HT-29 (cell line): ENCODE measurements at places on chromosomes 2 and 18.
A peak's percentile ranks its signal among the peaks of the same experiment; 100 is the strongest.

DNA sequence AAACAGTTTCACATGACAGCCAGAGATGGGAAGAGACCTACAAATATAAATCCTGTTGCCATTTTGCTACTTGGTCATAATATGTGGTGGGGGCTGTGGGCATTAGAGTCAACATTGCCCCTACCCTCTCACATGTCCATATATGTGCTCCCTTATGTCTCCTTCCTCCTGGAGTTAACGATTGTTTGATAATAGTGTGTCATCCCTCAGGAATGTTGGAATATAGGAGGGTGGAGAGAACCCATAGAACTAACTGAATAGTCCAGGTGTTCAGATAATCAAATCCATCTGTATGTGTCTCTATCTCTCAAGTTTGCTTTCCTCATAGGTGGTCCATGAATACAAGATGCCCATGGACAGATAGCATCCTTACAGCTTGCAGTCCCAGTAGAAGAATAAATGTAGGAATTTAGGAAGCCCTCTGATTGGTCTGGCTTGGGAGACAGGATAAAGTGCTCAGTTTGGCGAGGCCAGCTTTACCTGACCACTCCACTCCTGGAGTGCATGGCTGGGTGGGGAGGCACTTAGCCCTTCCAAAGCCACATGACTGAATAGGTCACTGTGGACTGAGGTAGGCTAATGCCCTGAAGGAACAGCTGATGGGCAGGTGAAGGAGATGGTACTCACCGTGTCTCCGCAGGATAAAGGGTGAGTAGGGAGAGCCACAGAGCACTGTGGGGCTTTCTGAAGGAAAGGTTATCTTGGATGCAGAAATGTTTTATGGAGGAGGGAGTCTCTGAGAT is 166.9 kb downstream of the CDCA7 start:
- DNase-seq, result peak; percentile 80

- no peak for DNase-seq
These were observed 43.0 kb downstream of the FBXO48 start for GRCh38 chr2:68423966-68424650.

DNA sequence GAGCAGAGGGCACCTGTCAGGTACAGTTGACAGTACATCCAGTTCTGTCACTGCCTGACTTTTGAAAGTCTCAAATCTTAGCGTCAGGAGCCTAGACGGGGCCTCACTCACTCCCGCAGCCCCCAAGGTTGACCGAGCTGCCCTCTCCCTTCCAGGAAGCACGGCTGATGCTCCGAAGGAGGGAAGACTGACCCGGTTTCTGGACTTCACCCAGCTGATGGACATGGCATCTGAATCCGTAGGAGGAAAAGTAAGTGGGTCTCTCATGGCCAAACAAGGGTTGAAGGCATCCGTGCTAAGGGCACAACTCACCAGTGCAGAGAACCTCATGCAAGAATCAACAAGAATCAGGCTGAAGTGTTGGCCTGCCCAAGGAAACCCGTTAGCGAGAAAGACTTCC is 12.9 kb downstream of the ALLC start:
- no peak for DNase-seq

DNA sequence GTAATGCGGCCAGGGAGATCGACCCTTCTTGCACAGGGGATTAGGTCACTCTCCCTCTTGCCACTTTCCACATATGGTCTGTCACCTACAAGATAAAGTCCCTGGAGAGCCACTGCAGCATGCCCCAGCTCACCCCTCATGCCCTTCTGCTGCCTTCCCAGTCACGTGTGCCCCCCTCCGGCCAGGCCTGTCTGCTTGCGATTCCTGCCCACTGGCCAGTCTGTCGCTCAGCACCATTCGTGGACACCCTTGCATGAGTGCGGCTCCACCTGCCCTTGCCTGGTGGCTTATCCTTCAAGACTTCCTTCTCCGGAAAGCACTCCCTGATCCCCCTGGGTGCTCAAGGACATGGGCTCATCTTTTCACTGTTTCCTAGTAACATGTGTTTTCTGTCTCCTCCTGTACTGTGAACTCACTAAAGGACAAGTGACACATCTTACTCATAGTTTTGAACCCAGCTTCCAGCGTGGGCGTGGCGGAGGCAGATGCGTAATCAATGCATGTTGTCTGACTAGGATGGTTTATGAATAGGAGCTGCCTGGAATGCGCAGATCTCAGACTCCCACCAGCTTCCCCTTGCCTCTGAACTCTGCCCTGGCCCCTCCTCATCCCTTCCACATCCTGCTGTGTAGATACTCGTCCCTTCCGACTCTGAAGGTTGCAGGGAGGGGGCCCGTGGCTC is 7.8 kb upstream of the NT5DC4 start:
- DNase-seq, result no peak

GRCh38 chr2:164205347-164205746 is 415.9 kb downstream of the GRB14 start:
- DNase-seq, result no peak

GRCh38 chr2:128781585-128782385 is 463.1 kb upstream of the HS6ST1 start:
- DNase-seq, result no peak

DNA sequence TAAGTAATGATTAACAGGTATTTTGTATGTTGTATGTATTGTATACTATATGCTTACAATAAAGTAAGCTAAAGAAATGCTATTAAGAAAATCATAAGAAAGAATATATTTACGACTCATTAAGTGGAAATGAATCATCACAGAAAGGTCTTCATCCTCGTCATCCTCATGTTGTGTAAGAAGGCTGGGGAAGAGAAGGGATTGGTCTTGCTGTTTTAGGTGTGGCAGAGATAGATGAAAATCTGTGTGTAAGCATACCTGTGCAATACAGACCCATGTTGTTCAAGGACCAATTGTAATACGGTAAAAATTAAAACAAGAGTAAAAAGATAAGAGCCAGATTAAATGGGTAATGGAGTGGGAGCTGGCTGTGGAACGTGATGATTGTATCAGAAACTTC is 16.6 kb downstream of the SLC35F5 start:
- DNase-seq, result no peak

DNA sequence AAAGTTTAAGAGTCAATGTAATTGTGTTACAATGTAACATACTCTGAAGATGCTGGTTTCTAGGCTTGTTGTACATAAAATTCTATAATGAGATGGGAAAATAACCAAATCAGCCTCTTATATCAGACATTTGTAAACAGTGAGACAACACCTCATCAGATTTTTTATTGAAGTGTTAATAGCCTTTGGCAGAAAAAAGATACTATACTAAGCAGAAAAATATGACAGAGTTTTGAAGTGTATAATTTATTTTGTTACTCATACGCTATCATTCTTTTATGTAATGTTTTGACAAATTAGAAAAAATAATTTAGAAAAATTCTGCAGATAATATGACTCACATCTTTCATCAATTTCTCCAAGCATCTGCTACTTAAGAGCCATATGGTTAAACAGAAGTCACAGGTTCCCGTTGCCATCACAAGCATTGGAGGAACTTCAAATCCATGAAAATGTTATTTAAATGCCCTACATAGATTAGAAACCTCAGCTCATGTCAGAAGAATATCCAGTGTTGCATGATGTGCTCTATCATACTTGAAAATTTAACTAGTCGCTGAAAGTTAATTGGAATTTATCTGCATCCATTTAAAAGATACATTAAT is 535.4 kb downstream of the LRP1B start:
- DNase-seq, result no peak

DNA sequence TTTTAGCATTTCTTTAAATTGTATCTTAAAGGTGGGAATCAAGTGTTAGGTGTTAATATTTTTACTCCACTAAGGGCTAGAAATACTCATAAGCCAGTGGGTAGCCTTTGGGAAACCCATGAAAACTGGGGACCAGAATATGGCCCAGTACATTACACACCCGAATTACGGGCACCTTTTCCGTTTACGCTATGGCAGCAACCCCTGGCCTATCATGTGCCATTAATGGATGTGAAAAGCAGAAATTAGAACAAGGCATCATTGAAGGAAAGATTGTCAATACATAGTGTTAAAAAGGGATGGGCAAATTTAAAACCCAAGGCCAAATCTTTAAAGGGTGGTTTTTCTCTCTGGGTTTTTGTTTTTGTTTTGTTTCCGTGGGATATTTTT is 781 bp downstream of the FARP2 start:
- peak; percentile 48 for DNase-seq

DNA sequence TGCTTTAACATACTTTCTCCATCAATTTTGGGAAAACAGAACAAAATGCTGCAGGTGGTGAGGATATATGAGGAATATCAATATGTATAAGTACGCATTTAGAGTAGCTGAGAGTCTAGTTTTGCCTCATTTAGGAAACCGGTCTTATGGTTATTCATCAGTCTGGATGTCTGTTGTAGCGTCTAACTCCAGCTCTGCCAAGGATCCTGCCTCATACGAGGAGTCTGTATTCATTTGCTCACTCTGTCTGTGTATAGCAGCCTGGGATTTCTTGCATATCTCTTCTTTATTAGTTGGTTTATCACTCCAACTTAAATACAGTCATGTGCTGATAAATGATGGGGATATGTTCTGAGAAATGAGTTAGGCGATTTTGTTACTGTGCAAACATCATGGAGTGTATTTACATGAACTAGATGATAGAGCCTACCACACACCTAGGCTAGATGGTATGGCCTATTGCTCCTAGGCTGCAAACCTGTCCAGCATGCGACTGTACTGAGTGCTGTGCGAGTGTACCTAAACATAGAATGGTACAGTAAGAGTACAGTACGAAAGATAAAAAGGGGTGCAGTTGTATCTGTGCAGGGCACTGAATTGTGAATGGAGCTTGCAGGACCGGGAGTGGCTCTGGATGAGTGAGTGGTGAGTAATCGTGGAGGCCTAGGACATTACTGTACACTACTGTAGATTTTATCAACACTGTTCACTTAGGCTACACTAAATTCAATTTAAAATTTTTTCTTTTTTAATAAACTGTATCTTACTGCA is 148.1 kb downstream of the ZNF407 start:
- DNase-seq, result peak; percentile 32

- DNase-seq, result peak; percentile 17
These were observed 89.8 kb downstream of the HS6ST1 start for GRCh38 chr2:128228894-128229293.

DNA sequence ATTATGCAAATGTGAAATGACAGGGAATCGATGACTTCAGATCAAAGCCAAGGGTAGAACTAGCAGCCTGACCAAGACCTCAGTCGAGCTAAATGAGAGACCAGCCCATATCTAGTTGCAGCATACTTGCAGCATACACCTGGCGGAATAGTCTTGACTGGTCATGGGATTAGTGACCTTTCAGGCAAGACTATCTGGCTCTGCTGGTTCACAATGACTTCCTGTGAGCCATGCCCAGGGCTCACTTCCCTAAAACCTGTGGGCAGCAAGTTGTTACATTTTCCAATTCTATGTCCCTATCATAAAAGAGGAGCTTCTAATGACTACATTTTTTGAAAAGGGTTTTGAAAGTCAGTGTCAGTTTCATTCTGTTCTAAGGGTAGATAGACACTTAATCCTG is 1624.9 kb upstream of the CELF4 start:
- no peak for DNase-seq

DNA sequence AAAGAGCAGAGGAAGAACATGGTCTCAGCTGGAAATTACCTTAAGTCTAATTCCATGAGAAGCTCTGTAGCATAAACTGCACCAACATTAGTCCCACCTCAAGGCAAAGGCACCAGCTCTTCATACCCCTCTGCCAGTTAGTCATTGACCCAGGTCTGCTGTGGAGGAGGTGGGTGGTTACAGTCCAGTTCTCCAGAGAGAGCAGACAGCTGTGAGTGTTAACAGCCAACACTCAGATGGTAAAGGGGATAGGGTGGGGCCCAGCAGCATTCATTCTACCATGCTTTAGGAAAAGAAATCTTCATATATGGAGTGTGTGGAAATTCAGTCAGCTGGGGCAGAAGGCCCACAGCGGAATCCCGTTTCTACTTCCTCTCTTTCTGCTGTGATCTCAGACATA is 159.7 kb upstream of the FBXO11 start:
- DNase-seq, result no peak

GRCh38 chr2:2926009-2926857 is 451.4 kb downstream of the EIPR1 start:
- no peak for DNase-seq

DNA sequence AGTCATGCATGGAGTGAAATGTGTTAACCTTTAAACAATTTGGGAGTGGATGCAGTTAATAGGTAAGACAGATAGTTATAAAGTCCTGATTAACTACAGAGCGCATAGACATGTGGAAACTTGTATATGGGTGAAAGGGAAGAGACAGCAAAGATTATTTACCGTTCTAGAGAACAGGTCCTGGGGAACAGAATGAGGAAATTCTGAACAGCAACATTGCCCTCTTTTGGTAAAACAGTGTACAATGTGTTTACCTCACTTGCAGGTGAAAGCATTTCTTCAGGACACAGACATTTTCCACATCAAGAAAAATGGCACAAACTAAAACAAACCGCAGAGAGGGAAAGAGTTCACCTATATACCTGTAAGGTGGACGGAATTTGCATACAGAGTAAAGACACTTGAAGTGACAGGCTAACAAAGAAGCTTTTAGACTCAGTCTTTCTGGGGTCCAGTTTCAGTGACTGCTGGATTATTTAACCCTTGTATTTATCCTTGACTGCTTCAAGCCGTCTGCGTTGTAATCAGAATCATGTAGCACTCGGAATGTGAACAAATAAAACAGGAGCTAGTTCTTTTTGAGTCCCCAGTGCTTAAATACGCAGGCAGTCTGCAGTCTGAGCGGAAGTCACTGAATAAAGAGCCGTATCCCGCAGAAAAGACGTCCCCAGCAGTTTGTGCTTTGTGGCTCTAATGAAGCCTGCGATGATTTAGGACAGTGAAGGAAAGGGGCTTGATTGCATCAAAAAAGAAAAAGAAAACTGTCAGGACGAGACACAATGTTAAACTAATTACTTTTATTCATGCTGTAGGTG is 364.8 kb upstream of the GALNT5 start:
- DNase-seq, result peak; percentile 91

GRCh38 chr2:209977386-209978239 is 24.8 kb upstream of the RPE start:
- peak; percentile 67 for DNase-seq

DNA sequence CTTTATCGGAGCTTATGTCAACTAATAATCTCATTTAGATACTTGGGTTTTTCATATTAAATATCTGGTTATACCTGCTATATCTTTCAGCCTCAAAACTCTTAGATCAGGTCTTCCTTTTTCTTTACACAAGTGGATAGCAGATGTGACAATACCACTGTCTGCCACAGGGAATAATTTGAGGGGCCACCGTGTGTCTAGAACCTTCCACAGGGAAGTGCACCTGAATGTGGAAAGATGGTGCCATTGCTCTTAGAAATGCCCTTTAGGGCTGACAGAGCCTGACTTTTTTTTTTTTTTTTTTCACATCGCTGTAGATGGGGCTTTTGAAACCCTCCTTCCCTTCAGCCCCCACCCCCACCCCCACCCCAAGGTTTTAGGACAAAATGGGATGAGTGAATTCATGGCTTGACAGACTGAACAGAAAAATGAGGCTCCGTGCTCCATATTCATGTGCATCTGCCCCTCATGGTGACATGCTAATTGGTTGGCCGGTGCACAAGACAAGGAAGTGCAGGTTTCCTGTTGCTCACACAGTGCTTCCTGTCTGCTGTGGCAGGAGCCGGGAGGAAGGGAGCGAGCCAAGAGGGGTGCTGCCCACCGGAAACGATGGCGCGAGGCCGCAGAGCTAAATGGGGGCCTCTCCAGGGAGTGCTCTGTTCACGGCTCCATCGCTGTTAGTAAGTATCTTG is 246.0 kb downstream of the LDLRAD4 start:
- DNase-seq, result no peak

GRCh38 chr18:58928386-58928785 is 63.7 kb downstream of the ZNF532 start:
- DNase-seq, result no peak
